HS-27A (cell line): ENCODE measurements at places on chromosomes 16 and 17.
A peak's percentile ranks its signal among the peaks of the same experiment; 100 is the strongest.

- no peak for DNase-seq
These were observed 197.6 kb downstream of the XYLT1 start for GRCh38 chr16:17273142-17273561.

DNA sequence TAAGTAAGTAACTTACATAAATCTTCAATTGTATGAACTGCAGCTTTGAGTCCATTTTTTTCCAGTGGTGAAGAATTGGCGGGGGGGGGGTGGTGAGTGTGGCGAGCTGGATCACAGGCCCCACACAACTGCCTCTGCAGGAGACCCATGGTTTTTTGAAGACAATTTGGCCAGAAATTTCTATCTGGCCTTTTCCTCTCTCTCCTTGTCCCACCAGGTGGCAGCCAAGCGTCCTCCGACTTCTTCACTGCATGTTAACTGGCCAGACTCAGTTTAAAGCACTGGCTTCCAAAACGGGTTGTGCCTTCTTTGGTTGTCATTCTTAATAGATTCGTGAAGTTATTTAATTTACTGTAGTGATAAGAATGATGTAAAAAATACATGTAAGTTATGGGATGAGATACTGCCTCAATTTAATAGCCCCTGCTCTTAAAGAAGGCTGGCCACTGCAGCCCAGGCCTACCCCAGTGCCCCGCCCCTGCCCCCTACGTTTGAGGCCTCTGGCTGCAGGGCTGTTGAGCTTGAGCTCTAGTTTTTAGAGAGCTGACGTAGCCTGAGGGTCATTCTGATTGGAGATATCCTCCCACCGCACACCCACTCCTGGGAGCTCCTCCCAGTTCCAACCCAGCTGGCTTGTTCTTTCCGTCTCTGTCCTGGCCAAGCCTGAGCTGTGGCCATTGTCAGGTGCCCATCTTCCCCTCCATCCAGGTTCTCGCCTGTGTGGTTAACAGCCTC, 36.4 kb downstream of the AKAP1 start:
- DNase-seq = no peak

GRCh38 chr17:80447790-80448189, 28.6 kb downstream of the NPTX1 start:
- DNase-seq = no peak

DNA sequence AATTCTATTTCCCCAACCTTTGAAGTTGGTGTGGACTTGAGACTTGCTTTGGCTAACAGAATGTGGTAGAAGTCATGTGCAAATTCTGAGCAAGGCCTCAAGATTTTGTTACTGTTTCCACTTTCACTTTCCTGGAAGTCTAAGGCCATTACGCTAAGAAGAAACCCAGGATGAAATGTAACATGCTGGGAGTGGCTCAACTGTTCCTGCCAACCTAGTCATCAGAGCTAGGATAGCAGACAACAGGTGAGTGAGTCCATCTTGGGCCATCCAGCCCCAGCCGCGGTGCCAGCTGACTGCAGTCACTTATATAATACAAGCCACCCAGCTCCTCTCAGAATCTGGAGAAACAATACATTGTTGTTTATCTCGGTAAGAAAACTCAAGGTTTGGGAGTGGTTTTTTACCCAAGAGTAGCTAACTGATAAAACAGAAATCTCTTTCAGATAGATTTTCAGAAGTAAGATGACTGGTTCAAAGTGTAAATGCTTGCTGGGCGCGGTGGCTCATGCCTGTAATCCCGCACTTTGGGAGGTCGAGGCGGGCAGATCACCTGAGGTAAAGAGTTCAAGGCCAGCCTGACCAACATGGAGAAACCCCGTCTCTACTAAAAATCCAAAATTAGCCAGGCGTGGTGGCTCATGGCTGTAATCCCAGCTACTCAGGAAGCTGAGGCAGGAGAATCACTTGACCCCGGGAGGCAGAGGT, 10.7 kb upstream of the STX4 start:
- DNase-seq = no peak

- DNase-seq = no peak
These were observed 160.0 kb upstream of the CCL2 start for GRCh38 chr17:34095106-34095505.

- DNase-seq = no peak
These were observed 6.1 kb upstream of the TRPV1 start for GRCh38 chr17:3615160-3615870.

- peak; percentile 15 for DNase-seq
These were observed 22.1 kb downstream of the EMP2 start for GRCh38 chr16:10558305-10558704.

GRCh38 chr16:50298591-50299507, 32.5 kb downstream of the ADCY7 start:
- DNase-seq = no peak

DNA sequence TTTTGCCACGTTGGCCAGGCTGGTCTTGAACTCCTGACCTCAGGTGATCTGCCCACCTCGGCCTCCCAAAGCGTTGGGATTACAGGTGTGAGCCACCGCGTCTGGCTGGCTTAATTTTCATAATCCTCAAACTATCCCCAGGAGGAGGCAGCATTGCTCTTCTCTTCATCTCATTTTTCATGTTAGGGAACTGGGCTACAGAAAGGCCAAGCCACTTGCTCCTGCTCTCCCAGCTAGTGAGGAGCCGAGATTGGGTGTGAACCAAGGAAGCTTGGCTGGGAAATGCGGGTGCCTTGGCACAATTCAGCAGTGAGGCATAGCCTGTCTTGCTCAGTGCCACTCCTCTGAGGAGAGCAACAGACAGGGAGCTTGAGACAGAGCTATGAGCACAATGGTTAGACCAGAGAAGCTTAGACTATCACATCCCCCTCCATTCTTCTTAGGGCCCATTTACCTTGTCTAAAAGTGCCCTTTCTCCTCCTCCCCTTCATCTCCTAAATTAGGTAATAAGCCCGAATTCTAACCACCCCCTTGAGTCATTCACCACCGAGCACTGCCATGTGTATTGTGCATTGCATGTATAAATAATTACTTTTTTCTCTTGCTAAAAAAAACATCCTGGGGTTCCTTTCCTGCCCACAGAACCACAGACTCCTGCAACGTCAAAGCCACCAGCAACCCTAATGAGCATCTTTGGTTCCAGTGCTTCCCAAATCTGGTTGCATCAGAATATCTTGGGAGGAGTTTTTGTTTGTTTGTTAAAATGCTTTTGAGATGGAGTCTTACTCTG, 20.0 kb upstream of the KIF19 start:
- DNase-seq = no peak

- DNase-seq = no peak
These were observed 252.3 kb upstream of the EEF2KMT start for GRCh38 chr16:5349670-5350517.

DNA sequence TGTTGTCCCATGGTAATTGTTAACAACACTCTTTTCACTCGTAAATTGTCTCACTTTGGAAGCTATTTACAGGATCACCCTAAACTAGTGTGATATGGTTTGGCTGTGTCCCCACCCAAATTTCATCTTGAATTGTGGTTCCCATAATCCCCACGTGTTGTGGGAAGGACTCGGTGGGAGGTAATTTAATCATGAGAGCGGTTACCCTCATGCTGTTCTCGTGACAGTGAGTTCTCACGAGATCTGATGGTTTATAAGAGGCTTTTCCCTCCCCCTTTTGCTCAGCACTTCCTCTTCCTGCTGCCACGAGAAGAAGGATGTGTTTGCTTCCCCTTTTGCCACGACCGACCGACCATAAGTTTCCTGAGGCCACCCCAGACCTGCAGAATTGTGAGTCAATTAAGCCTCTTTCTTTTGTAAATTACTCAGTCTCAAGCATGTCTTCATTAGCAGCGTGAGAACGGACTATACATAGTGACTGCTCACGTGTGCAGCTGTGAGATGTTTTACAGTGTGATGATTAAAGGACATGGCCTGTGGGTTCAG, 34.4 kb downstream of the DNAH3 start:
- no peak for DNase-seq
